ENCODE measurements at places on chromosomes 1 and 21.

DNA sequence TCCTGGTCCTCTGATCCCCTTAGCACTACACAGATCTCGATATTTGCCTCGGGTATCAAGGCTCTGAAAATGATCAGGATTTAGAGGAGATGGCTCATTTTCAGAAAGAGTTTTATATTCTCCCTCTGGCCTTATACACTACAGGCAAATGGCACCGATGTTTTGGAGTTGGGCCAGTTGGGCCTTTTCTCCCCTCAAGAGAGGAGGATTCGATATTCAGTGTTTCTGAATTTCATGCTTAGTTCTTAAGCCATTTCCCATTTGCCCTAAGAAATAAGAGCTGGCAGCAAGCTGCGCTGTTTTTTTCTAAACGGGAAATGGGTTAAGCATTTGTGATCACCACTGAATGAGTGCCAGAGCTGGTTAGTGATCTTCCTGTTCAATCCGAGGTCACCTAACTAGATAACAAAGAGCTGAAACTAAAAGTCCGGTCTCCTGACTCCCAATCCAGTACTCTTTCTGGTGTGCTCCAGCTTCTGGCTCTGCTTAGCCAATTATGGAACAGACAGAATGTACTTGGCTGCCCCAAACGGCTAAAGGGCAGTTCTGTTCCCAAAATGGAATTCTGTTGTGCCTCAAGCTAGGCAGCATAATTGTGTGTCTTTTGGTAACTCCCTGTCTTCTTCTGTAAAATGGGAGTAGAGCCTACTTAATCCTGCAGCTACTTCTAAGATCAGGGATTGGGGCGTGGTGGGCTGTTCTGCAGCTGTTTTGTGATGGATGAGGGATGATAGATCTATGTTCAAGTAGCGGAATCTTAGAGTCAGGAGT, 1.2 kb upstream of the CPT2 start:
- DNase-seq = no peak

DNA sequence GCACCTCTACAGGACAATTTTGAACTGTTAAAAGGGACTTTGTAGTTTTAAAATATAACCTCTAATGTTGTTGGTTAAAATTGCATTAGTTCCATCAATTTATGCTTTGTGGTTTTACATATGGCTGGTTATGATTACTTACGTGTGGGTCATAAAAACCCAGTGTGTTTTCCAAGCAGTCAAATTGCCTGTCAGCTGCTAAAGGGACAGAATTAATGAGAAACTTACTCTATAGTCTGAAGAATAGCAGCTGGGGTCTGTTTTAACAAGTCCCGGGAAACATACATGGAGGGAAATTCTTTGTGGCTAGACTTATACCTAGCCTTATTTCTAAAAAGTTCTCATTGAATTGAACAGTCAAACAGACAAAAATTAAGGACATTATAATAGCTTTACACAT, 820.9 kb upstream of the ADGRL4 start:
- DNase-seq = no peak

- no peak for DNase-seq
Observed at GRCh38 chr1:202844935-202845334, 34.2 kb downstream of the PCAT6 start.

DNA sequence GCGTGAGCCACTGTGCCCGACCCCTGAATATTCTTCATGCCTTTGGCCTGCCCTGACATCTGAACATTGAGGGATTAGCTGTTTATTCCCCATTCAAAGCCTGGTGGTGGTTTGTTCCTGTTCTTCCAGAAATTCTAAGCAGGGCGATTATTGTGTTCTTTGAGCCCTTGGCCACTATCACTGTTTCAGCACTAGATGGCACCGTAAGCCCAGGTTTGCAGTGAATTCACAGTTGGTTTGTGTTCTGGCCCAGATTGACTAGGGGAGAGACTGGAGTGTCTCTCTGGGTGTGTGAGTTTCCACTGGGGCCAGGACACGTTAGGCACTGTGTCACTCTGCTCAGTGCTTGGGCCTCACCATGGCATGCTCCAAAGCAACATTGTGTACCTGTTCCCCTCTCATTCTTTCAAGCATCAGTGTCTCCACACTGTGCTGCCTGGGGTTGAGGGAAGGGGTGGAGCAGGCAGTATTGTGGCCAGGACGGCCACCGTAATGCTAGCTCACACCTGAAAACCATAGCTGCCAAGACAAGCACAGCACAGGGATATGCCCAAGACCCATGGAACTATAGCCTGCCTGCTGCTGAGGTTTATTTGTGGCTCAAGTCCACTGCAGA, 52.7 kb downstream of the PKN2 start:
- DNase-seq = no peak

DNA sequence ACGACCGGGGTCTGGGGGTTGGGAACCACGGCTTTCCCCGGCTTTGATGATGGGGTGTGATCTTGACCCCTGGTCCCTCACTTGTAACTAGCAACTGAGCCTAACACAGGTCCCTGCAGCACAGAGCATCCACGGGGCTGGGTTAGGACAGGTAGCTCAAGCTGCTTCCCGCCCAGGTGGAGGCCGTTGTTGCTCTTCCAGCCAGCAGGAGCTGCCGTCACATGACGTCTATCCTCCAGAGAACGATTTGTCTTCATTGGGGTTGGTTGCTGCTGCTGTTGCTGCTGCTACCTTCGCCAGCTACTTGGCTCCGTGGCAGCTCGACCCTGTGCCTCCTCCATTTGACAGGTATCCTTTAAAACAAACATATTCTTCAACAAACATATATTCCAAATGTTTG, 74.3 kb upstream of the ADAR start:
- DNase-seq = no peak

DNA sequence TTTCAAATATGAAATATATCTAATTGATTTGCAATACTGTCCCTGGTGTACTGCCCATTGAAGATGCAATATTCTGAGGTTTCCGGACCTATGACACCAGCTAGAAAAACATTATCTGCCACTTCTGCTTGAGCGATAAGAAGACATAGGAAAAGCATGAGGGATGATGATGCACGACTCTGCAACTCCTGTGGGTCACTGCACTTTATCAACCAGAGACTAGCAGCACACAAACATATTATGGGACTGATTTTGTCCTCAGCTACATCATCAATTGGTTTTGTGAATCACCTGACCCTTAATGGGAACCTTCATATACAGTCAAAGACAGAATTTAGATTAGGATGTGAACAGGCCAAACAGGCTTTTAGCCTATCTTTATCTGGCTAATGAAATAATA, 13.8 kb upstream of the KCNA3 start:
- DNase-seq = no peak

DNA sequence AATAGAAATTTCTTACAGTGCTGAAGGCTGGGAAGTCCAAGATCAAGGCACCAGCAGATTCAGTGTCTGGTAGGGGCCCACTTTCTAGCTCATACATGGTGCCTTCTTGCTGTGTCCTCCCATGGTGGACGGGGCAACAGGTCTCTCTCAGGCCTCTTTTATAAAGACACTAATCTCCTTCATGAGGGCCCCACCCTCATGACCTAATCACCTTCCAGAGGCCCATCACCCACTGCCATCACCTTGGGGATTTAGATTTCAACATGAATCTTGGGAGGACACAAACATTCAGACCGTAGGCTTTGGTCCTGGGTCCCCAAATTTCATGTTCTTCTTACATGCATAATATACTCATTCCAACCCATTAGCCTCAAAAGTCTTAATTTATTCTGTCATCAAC, 71.5 kb downstream of the PGM1 start:
- no peak for DNase-seq

DNA sequence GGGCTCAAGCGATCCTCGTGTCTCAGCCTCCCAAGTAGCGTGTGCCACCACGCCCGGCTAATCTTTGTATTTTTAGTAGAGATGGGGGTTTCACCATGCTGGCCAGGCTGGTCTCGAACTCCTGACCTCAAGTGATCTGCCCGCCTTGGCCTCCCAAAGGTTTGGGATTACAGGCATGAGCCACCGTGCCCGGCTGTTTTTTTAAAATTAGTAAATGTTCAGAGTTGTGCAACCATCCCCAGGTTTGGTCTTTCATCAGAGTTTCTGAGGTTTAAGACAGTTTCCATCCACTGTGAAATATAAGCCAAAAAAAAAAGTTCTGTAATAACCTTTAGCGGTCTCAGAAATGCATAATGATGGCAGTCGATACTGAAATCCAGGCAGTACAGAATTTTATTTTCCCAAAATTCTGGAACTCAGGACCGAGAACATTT, 550 bp upstream of the SYT11 start:
- DNase-seq = peak; percentile 15

DNA sequence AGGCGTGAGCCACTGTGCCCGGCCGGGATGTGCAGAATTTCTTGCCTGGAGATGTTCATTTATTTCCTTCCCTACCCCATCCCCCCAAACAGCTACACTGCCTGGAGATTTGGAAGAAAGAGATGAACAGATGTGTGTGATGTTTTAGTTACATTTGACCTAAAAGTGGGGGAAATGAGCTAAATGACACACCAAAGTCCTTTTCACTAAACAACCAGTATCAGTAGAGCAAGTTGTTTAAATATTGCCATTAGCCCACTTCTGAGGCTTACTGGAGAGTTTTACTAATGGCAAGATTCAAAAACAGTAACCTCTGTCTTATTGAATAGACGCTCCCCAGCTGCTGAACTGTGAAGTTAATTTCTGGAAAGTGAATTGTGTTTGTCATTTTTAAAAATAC, 100.1 kb downstream of the RUNX1 start:
- no peak for DNase-seq

DNA sequence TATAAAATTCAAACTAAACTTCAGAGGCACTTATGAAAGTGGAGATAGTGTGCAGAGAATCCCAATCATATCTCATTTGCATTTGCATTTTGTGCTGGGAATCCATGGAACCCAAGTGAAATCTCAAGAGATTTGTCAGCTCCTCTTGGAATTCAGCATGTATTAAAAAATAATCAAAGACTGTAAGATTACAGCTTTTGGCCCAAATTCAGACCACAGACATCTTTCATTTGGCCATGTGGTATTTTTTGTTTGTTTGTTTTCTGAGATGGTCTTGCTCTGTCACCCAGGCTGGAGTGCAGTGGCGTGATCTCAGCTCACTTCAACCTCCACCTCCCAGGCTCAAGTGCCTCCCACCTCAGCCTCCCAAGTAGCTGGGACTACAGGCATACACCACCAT, 3.8 kb upstream of the CACYBP start:
- DNase-seq = no peak

DNA sequence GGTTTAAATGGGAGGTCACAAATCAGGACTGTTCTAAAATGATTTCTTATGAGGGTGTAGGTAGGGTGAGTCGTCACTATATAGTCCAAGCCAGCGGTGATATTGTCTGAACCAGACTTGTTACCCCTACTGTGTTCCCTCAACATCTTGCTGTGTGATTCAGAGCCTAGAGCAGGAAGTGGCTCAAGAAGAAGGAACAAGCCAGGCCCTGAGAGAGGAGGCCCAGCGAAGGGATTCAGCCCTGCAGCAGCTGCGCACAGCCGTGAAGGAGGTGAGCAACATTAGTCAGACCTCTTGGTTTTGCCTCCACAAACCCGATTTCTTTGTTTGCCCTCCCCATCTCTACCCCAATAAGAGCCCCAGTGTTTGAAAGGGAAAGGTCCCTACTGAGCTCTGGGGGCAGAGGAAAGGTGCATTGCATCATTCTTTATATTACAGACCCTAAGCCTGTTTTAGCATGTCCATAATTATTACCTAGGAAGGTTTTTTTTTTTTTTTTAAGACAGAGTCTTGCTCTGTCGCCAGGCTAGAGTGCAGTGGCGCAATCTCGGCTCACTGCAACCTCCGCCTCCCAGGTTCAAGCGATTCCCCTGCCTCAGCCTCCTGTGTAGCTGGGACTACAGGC, 5.0 kb upstream of the SH3BGRL3 start:
- no peak for DNase-seq

DNA sequence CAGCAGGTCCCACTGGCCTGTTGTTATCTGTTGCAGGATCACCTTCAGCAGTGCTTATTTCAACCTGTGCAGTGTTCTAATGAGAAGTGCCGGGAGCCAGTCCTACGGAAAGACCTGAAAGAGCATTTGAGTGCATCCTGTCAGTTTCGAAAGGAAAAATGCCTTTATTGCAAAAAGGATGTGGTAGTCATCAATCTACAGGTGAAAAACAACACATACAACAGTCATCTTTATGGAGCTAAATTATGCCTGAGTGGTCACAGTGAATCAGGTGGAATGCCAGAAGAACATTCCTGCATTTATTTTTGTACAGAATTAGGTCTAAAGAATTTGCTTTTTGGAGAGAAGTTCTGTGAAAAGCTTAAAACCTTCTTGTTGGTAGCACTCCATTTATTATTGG, 33.2 kb downstream of the TRAF5 start:
- DNase-seq = no peak

DNA sequence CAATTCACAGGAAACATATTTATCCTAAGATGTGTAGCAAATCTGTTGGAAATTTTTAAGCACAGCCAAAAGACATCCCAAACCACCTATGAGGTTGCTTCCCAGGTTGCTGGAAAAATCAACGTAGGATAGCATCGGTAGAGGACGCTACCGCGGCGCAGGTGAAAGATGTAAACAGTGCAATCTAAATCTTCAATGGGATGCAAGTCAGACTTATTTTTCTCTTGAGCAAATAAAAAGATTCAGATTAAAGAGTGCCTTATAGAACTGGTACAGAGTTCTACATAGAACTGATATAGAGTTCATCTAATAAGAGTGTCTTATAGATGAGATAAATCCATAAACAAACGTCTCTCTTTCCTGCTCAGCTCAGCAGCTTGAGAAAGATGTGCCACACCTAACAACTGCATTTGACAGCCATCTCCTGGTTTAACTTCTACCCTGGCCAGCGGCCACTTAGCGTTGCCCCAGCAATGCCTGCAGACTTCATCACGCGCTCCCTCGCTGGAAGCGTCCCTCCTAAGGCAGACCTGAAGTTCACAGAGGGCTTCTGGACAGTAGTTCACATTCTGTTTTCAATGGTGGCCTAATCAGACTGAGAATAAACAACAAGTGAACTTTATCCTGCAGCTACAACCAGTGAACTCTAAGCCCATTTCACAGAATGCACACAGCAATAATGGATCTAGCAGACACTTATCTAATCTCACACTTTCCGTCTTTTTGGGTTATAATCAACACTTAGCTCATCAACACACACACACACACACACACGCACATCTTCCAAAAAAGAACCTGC, 164.5 kb downstream of the TOMM20 start:
- DNase-seq = peak; percentile 69

- DNase-seq = no peak
Observed at GRCh38 chr1:70324683-70325082, 29.8 kb downstream of the ANKRD13C start.

- DNase-seq = peak; percentile 84
Observed at GRCh38 chr1:153790313-153790965, 15.2 kb downstream of the SLC27A3 start.

DNA sequence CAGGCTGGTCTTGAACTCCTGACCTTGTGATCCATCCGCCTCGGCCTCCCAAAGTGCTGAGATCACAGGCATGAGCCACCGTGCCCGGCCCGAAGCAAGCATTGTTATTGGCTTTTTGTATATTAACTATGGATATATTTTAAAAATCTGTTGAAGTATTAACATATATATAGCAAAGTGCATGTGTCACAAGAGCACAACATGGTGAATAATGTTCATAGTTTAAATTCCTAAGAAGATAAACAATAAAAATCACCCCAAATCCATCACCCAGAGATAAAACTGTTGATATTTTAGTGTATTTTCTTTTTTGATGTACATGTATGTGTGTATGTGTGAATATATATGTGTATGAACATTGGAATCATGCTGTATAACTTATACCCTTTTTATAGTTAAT, 9.1 kb upstream of the FOXE3 start:
- no peak for DNase-seq

- no peak for DNase-seq
Observed at GRCh38 chr21:27772816-27773215, 805.9 kb upstream of the ADAMTS5 start.

Measured in left ventricle myocardium inferior (tissue), 1 donor.